ENCODE measurements at places on chromosomes 5 and 9. TPM values are rescaled to one million over a fixed set of nuclear protein-coding genes. Genes with fewer than 3 reads are reported as not detected.

DNA sequence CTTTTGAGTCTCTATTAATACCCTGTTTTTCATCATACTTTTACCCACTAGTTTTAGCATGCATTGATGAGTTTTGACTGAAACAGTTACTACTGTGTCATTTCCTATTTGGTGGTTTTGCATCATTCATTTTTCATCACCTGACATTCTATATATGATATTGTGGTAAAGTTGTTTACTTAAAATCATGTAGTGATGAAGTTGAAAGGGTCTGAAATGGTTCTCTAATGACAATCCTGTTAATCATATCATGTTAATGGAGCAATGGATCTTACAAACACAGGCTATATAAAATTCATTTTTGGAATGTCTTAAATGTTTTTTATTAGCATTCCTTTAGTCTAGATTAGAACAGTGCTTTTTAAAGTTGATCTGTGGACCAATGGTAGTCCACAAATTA, 84.1 kb downstream of the ERBIN start:
- DNase-seq: no peak

DNA sequence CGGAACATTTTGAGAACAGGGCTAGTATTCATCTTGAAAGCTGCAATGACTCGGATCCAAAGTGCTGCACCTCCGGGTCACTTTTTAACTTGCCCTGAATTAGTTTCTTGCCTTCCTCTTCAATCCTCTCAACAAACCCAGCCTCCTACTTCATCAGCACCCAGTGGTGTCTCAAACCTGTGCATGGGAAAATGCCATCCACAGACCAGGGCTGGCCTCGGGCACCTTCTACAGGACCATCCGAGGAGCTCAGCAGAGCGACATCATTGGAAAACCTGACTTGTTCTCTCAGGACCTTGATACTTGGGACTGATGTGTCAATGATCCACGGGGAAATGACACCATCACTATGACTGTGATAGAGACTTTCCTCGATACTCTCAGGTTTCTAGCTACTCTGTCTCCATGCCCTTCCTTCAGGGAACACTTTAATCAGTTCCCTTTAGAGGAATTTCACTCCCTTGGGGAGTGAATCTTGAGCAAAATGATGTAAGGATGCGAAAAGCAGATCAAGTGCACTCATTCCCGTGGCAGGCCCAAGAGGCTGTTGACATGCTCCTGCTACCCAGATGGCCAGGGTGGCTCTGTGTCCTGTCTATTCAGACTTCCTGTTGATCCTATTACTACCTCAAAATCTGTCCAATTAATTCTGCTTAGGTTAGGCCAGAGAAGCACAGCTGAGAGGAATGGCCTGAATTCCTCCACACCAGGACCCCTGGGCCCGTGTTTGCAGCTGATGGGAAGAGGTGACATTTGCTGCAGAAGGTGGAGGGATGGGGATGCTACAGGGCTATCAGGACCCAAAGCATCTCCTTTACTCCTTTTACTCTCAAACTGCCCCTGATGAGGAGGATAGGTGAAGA, 96.5 kb upstream of the SLC25A48 start:
- no peak for DNase-seq

- DNase-seq: no peak
Measured at GRCh38 chr5:71744009-71744790, 25.1 kb downstream of the CARTPT start.

The PCDHGB4 gene
- polyA plus RNA-seq: 6.1 TPM

DNA sequence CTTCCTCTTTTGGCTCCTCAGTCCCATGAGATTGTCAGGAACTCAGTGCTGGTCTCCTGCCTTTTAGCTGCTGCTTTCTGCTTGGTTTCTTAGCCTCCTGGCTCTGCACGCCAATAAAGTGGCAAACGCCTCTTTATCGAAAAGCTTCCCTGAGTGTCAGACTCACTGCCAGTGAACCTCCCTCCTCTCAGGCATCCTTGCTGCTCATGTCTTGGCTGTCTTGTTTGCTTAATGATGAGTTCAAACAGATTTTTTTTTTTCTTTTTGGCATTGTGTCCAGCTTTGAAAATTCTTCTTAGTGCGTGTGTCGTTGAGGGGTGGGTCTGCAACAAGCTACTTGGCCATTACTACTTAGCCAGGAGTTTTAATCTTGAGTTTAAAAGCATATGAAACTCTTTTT, 14.9 kb downstream of the RASGRF2 start:
- no peak for DNase-seq

DNA sequence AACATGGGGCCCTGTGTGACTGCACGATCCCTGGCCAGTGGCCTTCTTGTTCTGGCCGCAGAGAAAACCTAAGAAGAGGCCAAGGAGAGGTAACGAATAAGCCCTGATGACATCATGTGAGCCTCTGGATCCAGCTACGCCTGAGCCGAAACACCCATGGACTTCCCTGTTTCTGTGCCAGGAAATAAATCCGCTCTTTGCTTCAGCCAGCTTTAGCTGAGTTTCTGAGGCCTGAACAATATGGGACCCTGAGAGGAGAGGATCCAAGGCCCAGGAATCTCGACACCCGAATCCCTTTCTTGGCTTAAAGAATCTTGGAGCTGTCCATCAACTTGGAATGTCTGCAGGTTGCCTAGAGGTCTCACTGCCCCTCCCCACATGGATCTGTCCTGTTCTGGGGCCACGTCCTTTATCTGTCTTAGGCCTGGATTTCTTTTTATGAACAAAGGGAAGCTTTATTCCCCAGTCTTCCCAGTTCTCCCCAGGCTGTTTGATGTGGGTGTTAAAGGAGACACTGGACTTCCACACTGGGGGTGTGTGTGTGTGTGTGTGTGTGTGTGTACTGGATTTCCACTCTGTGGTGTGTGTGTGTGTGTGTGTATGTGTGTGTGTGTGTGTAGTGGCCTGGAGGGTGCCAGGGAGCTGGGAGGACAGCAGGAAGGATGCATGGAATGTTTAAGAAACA, 13.7 kb downstream of the IER5L start:
- DNase-seq: no peak

DNA sequence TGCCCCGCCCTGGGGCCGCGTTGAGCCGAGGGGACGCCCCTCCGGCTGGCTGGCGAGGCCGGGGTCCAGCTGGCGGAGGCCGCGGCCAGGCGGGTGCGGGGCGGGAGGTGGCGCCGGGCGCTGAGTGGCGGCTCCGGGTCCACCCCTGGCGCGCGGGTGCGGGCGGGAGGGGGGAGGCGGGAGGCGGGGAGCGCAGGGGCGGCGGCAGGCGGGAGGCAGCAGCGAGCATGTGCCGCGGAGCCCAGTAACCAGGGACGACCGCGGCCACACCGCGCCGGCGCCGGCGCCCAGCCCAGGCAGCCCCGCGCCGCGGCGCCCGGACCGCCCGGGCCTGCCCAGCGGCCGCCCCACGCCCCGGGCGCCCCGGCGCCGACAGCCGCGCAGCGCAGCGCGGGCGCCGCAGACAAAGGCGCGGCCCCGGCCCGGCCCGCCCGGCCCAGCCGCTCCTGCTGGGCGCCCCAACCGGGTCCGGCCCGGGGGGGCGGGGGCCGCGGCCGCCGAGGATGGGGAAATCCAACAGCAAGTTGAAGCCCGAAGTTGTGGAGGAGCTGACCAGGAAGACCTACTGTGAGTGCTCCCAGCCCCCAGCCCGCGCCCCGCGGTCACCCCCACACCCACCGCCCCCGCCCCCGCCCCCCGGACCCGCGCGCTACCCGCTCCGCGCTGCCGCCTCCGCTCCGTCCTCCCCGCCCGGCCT, at the start of gene NCS1:
Gene NCS1, plus strand, starts transcription at position 244 of the 697 bp plus-strand sequence. Its CDS starts 260 bp downstream, at position 504.
- no peak for DNase-seq

The NR5A1 gene
- 0.06 TPM for polyA plus RNA-seq

GRCh38 chr9:38442473-38443096, 18.3 kb upstream of the IGFBPL1 start:
- no peak for DNase-seq

The ARSI gene
- 2.6 TPM for polyA plus RNA-seq
